ENCODE measurements at places on chromosomes 2 and 18.

DNA sequence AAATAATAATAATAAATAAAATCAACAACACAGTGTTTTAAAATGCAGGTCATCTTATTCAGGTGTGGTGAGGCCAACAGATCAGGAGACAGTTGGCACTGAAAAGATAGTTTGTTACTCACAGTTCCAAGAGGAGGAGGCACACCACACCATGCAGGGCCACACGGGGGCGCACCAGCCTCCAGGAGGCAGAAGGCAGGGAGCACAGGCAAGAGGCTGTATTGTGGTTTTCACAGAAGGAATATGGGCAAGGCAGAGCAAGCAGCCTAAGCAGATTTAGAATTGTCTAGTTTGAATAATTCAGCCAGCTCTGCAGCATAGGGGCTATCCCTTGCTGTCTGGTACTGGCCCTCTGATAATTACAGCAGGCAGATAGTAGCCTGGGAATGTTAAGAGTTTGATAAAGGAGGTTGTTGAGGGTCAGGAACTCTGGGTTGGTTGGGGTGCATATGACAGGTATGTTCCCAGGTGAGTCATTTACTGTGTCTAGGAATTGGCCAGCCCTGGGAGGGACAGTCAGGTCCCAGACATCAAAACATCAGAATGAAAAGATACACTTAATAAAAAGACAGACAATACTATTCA, 31.3 kb downstream of the KIAA2012 start:
- peak; percentile 62 for DNase-seq

GRCh38 chr2:241551998-241552737, 6.4 kb upstream of the BOK start:
- DNase-seq = no peak

GRCh38 chr2:230326453-230327417, at the start of gene SP140L:
Gene SP140L (plus strand): TSS chr2:230327193. CDS start chr2:230327270, 77 bp downstream.
- peak; percentile 80 for DNase-seq

GRCh38 chr2:66895206-66895605, 460.3 kb downstream of the MEIS1 start:
- no peak for DNase-seq

DNA sequence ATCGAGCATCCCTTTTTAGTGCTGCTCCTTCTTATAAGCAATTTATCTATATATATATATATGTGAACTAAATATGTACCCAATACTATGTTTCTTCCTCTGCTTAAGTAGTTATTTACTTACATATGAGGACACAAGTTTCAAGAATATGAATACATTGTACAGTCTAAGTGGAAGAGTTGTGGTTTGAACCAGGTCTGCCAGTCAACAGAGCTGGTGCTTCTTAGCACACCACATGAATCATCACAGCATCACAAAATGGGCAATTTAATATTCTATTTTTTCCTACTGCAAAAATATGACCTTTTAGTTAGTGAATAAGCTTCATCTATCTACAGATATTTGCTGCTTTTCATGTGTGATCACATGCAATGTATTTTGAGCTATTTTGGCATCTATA, 64.4 kb upstream of the SPAG16 start:
- no peak for DNase-seq

GRCh38 chr2:85655961-85656417, 12.0 kb downstream of the SFTPB start:
- peak; percentile 77 for DNase-seq

- no peak for DNase-seq
These were observed 391.7 kb upstream of the CYRIA start for GRCh38 chr2:17057109-17058017.

DNA sequence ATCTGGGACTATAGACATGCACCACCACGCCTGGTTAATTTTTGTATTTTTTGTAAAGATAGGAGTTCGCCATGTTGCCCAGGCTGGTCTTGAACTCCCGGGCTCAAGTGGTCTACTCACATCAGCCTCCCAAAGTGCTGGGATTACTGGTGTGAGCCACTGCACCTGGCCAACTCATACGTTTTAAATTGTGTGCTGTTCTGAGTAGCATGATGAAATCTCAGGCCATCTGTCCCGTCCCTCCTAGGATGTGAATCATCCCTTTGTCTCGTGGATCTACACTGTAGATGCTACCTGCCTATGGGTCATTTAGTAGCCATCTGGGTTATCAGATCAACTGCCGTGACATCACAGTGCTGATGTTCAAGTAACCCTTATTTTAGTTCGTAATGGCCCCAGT, 38.5 kb upstream of the RMP24 start:
- no peak for DNase-seq

DNA sequence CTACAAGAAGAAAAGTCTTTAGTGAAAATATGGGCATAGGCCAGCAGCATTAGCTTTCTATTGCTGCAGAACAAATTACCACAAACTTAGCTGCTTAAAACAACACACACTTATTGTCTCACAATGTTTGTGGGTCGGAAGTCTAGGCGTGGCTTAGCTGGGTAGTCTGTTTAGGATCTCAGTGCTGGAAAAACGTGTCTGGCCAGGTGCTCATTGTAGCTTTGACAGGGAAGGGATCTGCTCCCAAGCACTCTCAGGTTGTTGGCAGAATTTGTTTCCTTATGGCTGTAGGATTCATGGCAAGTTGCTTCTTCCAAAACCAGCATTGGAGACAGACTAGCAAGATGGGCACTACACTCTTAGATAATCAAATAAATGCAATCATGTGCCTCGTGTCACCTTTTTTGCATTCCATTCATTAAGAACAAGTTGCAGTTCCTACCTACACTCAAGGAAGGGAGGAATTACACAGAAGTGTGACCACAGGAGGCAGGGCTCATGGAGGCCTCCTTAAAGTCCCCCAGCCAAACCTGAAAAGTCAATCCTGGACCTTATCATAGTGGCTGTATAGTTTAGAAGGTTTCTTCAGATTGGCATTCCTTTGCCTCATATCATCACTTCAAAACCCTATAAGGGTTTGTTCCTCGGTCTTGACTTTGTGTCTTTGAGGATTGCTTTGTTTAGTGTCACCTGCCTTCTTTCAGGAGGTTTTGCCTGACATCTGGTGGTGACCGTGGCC, 17.3 kb downstream of the MRPL30 start:
- no peak for DNase-seq

GRCh38 chr2:190277234-190278112, 42.2 kb downstream of the HIBCH start:
- DNase-seq = peak; percentile 53

DNA sequence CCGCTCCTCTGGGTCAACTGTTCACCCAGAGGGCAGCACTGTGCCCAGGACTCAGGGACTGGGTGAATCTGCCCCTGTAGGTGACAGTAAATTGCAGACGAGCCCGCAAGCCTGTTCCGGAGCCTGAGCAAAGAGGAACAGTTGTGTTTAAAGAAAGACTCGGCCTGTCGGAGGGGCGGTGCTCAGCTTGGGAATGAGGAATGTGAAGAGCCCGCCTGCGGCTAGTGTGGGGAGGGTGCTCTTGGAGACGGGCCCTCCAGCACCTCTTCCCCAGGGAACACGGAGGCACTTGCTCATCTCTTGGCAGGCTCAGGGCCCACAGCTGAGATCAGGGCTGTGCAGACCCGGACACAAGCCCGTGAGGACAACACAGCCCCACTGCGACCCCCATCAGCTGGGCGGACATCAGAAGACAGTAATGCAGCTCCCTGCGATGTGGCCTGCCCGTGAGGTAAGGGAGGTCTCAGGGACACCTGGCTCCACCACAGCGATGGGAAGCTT, 299.0 kb downstream of the NDUFA10 start:
- no peak for DNase-seq

GRCh38 chr18:68713131-68713530, 1.8 kb downstream of the TMX3 start:
- DNase-seq = no peak

GRCh38 chr2:20868377-20868776, 45.5 kb upstream of the LDAH start:
- DNase-seq = no peak

DNA sequence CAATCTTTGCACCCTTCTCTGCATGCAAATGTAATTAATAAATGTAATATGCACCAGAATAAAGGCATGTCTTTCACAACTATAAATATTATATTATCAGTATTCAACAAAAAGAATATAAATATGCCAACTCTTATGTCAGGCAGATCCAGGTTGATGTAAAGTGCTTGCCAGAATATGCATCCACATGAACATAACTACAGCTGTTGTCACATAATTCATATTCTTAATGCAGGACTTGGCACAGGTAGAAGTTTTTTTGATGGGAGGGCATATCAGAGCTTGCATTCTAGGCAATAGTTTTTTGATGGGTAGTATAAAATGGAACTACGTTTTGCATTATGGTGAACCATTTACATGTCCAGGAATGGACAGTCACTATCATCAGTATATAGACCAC, 544.3 kb downstream of the ZNF804A start:
- DNase-seq = no peak

DNA sequence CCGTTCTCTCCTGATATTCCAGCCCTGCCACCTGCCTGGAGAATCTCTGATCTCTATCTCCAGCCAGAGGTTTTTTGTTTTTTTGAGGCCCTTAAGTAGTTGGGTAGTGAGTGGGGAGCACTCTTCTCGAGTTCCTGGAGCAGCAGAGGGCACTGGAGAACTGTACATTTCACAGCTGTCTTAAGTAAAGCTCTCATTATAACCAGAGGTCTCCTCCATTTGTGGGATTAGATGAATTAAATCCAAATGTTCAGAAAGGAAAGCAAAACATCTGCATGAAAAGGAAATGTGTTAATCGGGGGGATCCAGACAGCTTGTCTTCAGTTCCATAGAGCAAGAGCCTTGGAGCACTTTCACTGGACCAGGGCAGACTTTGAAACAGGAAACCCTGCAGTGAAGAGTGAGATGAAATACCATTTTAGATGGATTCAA, 32.8 kb downstream of the AOX1 start:
- peak; percentile 77 for DNase-seq

DNA sequence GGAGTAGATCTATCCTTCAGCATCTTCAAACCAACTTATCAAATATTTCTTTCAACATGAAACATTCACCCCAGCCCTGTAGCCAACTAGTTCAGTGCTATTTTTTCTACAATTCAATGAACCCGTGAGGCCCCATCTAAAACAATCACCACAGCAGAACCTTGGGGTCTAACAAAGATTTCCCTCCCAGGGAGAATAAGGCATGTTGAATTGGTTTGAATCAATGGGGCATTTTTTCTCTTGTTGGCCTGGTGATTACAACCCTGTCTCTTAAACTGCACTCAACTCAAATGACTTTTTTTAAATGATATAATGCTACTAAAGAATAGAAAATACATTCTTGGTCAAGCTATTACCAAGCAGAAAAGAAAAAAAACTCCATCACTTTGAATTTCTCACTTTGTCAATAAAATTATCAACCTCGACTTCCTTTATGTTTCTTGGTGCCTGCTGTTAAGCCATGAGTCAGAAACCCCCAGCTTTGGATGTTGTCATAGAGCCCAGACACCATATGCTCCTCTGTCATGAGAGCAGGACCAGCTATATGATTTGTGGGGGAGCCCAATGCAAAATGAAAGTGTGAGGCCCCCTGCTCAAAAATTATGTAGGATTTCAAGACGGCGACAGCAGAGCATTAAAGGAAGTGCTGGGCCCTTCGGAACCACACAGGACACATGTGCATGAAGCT, 282.4 kb downstream of the MEIS1 start:
- peak; percentile 79 for DNase-seq

GRCh38 chr2:136247204-136247950, 129.4 kb upstream of the CXCR4 start:
- no peak for DNase-seq

- peak; percentile 34 for DNase-seq
These were observed 80.4 kb downstream of the STK39 start for GRCh38 chr2:168166902-168167510.

GRCh38 chr18:79928563-79928960, 22.9 kb downstream of the SLC66A2 start:
- no peak for DNase-seq

GRCh38 chr2:43537137-43537536, 58.7 kb downstream of the THADA start:
- peak; percentile 7 for DNase-seq

- DNase-seq = peak; percentile 51
These were observed 248.3 kb downstream of the KCNE4 start for GRCh38 chr2:223300326-223300725.

- peak; percentile 9 for DNase-seq
These were observed 60.3 kb upstream of the ACVR1 start for GRCh38 chr2:157936406-157936805.

GRCh38 chr2:197168705-197169104, 141.9 kb downstream of the ANKRD44 start:
- peak; percentile 57 for DNase-seq

GRCh38 chr2:170845343-170845742, 28.7 kb downstream of the GAD1 start:
- DNase-seq = no peak

GRCh38 chr2:5685225-5685624, 7.0 kb upstream of the SOX11 start:
- DNase-seq = no peak

- no peak for DNase-seq
These were observed 523.2 kb downstream of the TNS1 start for GRCh38 chr2:217479566-217479965.

- DNase-seq = no peak
These were observed 12.9 kb downstream of the TTL start for GRCh38 chr2:112494828-112495227.

DNA sequence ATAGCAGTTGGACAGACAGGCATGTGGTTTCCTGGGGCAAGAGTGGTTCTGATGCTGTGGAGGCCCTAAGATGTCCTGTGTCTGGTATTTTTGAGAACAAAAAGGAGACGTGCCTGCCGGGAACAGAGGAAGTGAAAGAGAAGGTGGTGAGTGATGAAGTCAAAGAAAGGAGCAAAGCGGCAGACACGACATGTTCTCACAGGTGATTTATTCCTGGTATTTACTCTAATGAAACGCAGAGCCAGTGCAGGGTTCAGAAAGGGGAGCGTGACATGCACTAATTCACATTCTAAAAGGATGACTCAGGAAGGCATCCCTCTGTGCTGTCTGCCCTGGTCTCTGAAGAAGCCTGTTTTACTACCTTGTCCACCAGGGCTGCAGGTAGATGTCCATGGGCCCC, 211.0 kb downstream of the KCNE4 start:
- peak; percentile 89 for DNase-seq

DNA sequence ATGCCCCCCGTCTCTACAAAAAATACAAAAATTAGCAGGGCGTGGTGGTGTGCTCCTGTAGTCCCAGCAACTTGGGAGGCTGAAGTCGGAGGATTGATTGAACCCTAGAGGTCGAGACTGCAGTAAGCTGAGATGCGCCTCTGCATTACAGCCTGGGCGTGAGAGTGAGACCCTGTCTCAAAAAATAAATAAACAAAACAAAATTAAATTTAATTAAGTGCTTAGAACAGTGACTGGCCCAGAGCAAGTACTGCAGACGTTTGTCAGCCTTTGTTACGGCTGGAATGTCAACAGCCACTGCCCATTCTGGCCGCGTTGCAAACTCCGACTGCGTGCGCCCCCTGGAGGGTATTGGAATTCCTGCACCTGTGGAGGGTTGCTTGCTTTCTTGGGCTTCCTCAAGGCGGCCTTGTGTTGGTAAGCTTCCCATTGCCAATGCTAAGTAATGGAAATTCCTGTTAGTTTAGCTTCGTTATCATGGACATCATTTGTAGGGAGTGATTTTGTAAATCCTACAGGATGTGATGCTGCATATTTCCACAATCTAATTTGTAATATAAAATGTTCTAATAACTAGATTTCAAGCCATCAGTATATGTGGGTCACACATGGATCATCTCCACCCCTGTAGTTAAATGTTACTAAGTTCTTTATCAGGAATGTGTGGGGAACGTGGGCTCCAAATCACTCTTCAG, 15.9 kb upstream of the ATP6V1B1 start:
- DNase-seq = peak; percentile 69

GRCh38 chr2:159595410-159596046, 20.8 kb downstream of the BAZ2B start:
- DNase-seq = peak; percentile 53

- DNase-seq = peak; percentile 37
These were observed 70.0 kb upstream of the ATP5MC3 start for GRCh38 chr2:175251425-175252041.
